ENCODE measurements at places on chromosomes 11 and 22.
A peak's percentile ranks its signal among the peaks of the same experiment; 100 is the strongest.

DNA sequence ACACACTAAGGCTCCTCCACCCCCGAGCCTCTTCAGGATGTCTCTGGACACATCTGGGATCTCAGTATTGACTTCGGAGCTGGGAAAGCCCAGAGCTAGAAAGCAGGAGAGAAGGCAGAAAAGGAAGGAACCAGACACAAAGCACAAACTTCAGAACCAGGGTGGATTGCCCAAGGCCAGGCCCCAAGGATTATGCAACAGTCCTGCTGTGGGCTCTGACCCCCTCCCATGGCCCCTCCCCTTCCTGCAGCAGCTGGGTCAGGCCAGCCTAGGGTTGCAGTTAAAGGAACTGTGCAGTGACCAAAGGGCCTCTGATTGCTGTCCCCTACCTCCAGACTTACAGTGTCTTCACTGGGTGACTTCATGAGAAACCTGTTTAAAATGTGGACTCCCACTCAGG is 5.3 kb downstream of the KCNE3 start:
- DNase-seq, result no peak

DNA sequence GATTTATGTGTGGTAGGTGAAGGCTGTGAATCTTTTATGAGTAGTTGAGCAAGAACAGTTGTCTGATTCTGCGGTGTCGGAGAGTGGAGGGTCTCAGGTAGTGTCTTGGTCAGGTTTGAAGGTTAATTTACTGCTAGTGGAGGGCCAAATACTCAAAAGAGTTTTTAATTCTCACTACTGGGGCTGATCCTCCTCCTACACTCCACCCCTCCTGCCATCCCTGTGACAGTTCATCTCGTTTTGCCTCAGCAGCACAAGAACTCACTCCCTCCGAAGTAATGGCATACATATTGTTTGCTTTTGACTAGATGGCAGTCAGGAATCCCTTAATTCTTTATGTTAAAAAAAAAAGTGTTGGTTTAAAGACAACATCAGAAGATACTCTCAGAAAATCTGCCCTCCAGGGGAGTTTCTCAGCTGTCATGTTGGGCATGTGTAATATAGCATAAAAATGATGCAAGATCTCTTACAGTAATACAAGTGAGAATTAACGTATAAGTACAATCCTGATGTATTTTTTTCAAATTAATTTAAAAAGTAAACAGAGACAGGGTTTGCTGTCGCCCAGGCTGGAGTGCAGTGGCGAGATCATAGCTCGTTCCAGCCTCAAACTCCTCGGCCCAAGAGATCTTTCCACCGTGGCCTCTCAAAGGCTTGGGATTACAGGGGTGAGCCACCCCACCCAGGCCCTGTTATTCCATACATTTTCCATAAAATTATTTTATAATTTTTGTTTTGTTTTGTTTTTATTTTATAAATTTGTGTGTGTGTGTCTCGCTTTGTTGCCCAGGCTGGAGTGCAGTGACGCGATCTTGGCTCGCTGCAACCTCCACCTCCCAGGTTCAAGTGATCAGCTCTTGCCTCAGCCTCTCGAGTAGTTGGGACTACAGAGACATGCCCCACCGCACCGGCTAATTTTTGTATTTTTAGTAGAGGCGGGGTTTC is 1.3 kb downstream of the FAR1 start:
- DNase-seq, result no peak

- DNase-seq, result no peak
Observed at GRCh38 chr11:76391021-76391420, 9.9 kb downstream of the GVQW3 start.

DNA sequence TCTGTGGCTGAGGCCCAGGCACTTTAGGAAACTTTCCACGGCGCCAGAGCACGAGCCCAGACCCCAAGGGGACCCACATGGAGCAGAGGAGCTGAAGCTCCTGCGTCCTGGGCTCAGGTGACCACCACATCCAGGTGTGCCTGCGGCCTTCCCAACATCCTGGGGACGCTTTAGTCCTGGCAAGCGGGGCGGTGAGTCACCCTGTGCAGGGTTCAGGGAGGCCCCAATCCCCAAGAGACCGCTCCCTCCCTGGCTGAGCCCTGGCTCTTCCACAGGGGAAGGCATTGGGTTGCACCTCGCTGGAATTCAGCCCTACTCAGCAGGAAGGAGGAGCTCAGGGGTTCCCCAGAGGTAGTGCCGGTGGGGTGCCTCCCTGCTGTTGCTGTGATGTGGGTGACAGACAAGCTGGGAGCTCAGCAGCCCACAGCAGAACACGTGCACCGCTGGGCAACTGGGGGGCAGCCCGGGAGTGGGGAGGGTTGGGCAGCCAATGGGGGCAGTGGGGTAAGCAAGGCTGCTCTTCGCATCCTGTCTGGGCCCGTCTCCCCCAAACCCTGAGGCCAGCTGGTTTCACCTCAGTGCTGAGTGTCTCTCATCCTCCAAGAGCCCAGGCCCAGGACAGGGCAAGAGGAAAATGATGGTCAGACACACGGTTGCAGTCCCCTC is 802.8 kb downstream of the BRD1 start:
- DNase-seq, result no peak

DNA sequence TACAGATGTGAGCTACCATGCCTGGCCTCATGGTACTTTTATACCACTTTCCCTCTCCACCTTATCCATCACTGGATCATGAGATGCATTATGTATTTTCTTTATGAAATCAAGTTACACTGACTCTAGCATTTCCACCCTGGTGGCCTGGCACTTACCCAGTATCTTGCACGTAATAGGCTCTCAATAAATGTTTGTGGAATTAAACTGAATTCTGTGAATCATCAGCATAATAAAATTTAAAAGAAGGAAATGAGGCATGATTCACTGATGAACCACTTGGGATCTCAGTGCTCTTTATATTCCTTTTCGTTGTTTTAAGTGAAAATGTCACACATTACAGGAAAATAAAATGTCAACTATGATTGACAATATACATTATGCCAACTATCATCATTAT is 25.1 kb downstream of the ADM start:
- DNase-seq, result no peak

- DNase-seq, result no peak
Observed at GRCh38 chr11:70220136-70220535, 17.0 kb downstream of the FADD start.

- no peak for DNase-seq
Observed at GRCh38 chr11:113243696-113244095, 70.7 kb upstream of the TTC12 start.

- no peak for DNase-seq
Observed at GRCh38 chr11:115267871-115268270, 236.3 kb downstream of the CADM1 start.

- no peak for DNase-seq
Observed at GRCh38 chr11:12631651-12632050, 42.6 kb upstream of the TEAD1 start.

GRCh38 chr11:9144828-9145227 is 53.4 kb upstream of the SCUBE2 start:
- no peak for DNase-seq

GRCh38 chr11:27294654-27295053 is 68.4 kb downstream of the CCDC34 start:
- DNase-seq, result no peak

GRCh38 chr11:64382047-64382446 is 23.1 kb downstream of the RPS6KA4 start:
- DNase-seq, result no peak

GRCh38 chr22:47659467-47660223 is 897.2 kb downstream of the TBC1D22A start:
- DNase-seq, result no peak

DNA sequence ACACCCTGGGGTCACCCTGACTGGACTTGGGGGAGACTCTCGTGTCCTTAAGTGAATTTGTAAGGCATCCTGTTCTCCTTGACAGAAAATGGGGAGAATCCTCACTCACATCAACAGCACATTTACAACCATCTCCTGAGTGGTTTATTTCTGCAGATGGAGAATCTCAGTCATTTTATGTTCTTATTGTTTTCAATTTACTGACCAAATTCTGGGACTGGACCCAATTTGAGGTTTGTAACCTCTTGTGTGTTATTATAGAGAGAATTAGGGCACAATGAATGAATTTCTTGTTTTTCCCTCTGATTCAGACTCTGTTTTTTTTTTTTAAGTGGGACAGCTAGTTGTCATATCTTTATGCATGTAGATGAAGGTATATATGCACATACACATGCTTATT is 104.9 kb downstream of the ADAMTS15 start:
- DNase-seq, result no peak

- DNase-seq, result no peak
Observed at GRCh38 chr22:31350410-31350863, 4.3 kb upstream of the PATZ1 start.

- DNase-seq, result no peak
Observed at GRCh38 chr22:33126881-33127280, 68.7 kb upstream of the SYN3 start.

DNA sequence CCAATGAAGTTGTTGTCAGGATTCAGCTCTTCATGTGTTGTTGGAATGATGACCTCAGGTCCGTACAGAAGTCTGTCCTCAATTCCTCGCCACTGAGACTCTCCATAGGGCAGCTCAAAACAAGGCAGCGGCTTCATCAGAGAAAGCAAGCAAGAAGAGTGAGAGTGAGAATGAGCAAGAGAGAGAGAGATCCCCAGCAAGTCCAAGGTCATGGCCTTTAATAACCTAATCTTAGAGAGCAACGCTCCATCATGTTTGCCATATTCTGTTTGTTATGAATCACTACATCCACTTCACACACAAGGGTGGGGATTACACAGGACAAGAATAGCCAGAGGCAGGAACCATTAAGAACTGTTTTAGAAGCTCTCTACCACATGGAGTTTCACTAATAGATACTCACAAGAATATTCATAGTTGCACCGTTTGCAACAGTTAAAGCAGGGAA is 23.3 kb upstream of the MMP7 start:
- no peak for DNase-seq

GRCh38 chr11:36265793-36266628 is 23.2 kb downstream of the COMMD9 start:
- DNase-seq, result peak; percentile 57

DNA sequence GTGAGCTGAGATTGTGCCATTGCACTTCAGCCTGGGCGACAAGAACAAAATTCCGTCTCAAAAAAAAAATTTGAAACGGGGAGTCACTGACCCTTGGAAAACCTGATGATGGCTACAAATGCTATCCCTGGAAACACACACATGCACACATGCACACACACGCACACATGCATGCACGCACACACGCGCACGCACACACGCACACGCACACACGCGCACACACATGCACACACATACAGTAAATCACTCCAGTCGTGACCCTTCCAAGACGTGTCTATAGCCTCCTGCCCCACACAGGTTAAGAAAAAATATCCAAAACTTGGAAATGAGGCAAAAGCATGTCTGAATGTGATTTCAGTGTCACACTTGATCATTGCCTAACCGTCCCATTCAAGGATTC is 6.7 kb upstream of the CPT1A start:
- no peak for DNase-seq

DNA sequence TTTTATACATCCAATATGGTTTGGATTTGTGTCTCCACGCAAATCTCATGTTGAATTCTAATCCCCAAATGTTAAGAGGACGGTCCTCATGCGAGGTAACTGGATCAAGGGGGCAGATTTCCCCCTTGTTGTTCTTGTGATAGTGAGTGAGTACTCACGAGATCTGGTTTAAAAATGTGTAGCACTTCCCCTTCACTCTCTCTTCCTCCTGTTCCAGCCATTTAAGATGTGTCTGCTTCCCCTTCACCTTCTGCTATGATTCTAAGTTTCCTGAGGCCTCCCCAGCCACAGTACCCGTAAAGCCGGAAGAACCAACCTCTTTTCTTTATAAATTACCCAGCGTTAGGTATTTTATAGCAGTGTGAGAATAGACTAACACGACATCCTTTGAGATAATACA is 98.6 kb downstream of the TTC28 start:
- no peak for DNase-seq

- DNase-seq, result peak; percentile 29
Observed at GRCh38 chr11:12110714-12111548, 541 bp downstream of the MICAL2 start.

DNA sequence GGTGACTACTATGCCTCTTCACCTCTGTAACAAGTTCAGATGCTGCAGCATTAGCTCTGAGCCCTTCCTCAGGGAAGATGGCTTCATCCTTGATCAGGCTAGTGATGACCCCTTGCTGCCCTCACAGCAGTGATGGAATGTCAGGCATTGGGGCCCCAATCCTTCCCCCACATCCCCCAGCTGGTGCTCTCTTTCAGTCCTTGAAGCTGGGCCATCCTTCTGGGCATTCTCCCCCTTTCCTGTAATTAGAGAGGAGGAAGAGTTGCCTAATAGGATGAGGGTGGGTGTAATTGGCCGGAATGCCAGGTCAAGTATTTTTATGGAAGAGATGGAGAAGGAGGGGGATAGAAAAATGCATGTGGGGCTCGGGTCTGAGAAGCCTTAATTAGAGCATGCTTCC is 62.6 kb downstream of the TRAF6 start:
- DNase-seq, result no peak

GRCh38 chr11:104944076-104944475 is 24.3 kb downstream of the CASP4 start:
- DNase-seq, result no peak

GRCh38 chr11:68961245-68961644 is 19.5 kb downstream of the MRGPRD start:
- no peak for DNase-seq

GRCh38 chr11:335779-336658 is 15.4 kb upstream of the IFITM3 start:
- DNase-seq, result no peak

DNA sequence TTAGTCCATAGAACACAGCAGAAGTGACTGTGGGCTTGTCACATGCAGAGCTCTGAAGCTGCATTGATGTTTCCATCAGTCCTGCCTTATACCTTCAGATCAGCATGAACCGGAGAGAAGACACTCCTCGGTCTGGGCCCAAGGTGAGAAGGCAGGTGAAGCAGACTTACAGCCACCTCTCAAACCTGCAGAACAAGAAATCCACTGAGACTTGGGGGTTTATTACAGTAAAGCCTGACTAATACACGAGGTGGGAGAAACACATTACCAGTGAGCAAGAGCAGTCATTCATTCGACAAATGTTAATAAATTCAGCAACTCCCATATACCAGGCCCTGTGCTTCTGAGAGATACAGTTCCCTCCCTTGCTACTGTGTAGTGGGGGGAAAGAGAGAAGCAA is 279.0 kb downstream of the DDX10 start:
- no peak for DNase-seq

- no peak for DNase-seq
Observed at GRCh38 chr22:46652847-46653331, 32.7 kb downstream of the GRAMD4 start.
